ENCODE measurements at places on chromosomes 2 and 18.

DNA sequence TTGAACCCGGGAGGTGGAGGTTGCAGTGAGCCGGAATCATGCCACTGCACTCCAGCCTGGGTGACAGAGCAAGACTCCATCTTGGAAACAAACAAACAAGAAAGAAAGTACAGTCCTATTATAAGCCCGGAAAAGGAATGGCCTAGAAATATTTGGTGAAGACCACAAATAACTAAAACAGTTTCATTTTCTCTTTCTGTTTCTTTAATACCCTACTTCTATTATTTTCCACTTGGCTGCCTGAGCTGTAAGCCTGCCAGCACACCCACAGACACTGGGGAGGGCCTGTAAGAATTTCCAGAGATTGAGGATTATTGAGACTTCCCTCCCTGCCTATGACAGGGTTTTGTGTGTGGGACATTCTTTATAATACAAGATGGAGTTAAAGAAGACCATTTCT is 188.0 kb upstream of the DCC start:
- DNase-seq = no peak

GRCh38 chr2:206193671-206194357 is 34.1 kb downstream of the EEF1B2 start:
- DNase-seq = peak; percentile 36

GRCh38 chr2:37005118-37005868 is 39.0 kb upstream of the STRN start:
- DNase-seq = no peak

- DNase-seq = peak; percentile 13
Measured at GRCh38 chr2:105576440-105577241, 168.1 kb upstream of the NCK2 start.

- no peak for DNase-seq
Measured at GRCh38 chr18:79935499-79935898, 16.0 kb downstream of the SLC66A2 start.

DNA sequence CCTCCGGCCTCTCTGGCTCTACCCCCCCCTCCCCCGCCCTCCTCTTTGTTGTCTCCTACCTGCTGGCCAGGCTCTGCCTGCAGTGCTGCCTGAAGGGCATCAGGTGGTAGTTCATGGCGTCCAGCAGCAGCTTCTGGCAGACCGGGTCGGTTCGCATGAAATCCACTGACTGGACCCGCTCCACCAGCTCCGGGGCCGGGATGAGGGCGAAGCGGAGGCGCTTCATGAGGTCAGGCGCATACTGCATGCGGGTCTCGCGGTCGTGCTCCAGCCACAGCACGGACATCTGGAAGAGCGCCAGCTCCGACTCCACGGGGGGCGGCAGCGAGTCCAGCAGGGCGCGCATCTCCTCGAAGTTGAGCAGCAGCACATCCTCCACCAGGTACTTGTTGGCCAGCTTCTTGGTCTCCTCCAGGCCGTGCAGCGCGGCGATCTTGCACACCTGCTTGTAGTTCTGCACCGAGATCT is 3.2 kb downstream of the KLHL14 start:
- no peak for DNase-seq

DNA sequence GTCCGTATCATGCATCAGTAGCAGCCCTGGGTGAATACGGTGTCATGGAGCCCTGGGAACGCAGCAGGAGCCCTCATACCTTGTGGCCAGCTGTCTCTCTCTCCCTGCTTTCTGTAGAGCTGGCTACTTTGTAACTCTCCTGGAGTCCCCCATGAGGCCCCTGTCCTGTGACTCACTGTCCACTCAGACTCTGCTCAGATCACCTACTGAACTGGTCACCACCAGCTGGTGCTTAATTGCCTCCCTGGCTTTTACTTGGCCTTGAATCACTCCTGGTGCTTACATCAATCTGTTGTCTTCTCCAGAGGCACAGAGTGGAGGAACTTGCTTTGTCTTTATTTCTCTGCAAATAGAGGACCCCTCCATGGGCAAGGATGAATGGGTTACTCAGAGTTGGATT is 172.7 kb downstream of the HRH4 start:
- DNase-seq = no peak

DNA sequence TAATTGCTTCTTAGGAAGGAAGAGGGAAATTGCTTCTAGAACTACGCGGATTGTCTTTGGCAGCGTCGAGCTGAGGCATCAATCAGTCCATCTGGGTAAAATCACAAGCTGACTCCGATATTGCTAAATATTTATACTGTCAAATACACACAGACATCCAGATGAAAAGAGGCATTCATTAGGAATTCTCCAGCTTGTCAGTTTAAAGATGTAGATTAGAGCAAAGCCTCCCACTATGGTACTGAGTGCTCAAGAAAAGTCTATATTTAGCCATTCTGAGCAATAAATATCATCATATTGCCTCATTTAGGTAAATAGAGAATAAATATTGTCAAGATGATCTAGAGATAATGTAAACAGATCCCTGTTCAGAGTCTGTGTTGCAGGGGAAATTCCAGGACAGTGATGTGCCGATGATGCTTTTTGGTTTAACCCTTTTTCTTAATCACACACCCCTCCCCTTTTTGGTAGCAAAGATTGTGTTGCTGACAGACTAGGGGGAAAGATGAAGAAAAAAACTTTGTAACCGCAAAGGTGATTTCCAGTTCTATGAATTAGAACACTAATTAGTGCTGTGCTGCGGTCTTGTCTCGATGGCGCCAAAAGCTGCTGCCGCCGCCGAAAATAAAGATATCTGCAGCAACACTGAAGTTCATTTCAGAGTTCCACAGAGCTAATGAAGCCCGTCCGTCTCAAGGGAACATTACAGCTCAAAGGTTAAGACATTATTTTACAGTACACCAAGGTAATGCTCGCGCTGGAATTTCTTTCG is 171.8 kb downstream of the PTGR3 start:
- DNase-seq = no peak

DNA sequence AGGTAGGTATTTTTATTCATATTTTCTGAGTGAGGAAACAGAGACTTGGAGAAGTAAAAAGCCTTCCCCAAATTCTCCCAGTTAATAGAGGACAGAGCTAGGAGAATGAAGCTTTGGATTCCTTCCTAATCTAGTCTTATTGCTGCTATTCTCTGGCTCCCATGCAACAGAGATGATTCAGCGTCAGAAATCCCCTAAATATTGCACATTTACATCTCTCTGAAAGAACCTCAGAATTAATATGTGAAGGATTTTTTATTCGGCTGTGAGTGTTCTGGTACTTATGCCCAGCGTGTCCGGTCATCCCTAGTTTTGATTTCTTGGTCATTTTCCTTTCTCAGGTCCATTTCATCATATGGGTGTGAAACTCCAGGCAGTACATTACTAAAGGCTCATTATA is 91.2 kb upstream of the SESTD1 start:
- DNase-seq = peak; percentile 16

All from inflammatory macrophage treated with lipopolysaccharide for 4 hours (primary cell).